ENCODE measurements at places on chromosomes 2 and 18.

GRCh38 chr2:195909926-195910325, 158.7 kb downstream of the DNAH7 start:
- DNase-seq = no peak

DNA sequence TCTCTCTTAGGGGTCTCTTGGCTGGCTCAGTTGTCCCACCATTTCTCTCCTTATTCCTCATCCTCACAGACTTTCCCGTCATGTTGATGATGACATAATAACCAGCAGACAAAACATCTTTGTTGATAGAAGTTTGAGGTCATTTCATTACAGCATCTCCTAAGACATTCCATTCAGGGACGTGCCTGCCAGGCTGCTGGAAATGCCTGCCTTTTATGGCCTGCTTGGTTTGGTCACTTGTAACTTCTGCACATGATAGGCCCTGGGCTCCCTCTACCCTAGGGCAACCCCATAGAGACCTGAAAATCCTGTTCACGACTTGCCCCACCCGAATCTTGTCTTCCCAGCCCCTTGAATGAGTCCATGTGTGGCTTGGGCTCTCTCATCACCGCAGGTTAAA, 81.7 kb downstream of the SDC1 start:
- DNase-seq = no peak

DNA sequence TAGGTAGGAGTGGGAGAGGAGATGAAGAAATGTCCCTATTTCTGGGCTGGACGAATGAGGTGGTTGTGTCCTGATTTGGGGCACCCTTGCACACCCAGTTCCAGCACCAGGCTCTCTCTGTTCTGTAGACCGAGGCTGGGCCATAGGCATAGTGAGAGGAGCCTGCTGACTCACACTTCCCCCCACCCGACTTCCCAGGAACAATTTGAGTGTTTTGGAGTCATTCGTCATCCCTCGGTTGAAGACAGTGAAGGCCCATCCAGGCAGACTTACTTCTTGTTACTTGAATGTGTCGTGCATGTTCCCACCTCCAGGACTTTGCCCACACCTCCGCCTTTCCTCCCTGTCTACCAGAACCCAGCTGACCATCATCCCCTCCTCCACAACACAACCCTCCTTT, 179.1 kb downstream of the HAUS1 start:
- no peak for DNase-seq

GRCh38 chr2:238119756-238120462, 18.6 kb upstream of the KLHL30 start:
- no peak for DNase-seq

GRCh38 chr18:77207540-77207939, 42.1 kb upstream of the GALR1 start:
- DNase-seq = peak; percentile 37

DNA sequence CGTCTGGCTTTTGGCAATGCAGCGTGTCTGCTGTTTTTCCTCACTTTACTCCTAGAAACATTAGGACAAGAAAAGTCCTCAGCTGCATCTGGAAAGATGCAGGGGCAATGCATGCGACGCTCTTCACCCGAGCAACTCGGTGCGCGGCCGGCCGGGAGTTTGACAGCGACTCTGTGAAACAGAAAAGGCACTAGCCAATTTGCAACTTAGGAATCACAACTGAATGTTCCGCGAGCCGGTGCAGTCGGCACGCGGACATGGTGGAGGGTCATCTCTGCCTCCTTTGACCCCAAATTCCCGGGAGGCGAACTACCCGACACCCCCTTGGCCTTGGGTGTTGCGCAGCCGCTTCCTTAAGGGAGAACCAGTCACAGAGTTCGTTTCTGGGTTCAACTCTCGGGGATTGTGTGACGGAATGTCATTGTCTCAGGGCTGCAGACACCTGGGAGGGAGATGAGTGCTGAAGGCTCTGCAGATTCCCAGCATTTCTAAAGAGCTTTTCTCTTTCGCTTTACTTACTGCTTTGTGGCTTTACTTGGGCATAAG, 9.8 kb downstream of the NR4A2 start:
- DNase-seq = no peak

Measured in stimulated activated CD8-positive, alpha-beta memory T cell treated with anti-CD3 and anti-CD28 coated beads, Interleukin-7, amount 100 ng/mL, for 4 hours (primary cell).